ENCODE measurements at places on chromosomes 3 and 15.

GRCh38 chr15:27993996-27994780, 104.9 kb downstream of the OCA2 start:
- no peak for DNase-seq

DNA sequence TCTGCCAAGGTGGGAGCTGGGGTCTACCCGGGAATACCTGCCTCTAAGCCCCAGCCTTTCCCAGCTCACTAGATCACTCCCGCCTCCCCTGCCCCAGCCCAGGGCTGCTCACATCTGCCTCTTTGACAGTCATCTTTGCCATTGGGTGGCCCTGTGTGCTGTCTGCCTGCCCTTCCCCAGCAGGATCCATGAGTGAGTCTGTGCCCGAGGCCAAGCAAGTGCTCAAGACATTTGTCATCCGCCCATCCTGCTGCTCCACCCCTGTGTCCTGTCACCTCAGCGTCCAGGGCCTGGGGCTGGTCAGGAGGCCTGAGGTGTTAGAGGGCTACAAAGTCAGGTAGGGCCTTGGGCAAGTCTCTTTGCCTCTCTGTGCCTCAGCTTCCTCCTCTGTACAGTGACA, 89.4 kb downstream of the LSM3 start:
- DNase-seq: no peak

DNA sequence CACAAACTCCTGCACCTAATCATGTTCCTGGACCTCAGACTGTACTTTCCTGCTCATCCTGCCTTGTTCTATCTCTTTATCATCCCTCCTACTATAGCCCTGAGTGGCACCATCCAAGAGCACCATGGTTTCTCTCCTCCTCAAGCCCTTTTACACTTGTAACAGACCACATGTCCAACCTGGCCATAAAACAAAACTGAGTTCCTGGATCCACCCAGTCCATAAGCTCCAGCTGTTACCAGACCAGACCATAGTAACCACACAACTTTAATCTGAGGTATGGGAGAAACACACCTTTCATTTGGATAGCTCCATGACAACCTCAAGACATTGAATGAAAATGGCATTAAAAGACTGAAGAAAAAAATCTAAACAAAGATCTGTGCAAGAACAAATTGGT, 9.1 kb downstream of the TM4SF18 start:
- DNase-seq: no peak

DNA sequence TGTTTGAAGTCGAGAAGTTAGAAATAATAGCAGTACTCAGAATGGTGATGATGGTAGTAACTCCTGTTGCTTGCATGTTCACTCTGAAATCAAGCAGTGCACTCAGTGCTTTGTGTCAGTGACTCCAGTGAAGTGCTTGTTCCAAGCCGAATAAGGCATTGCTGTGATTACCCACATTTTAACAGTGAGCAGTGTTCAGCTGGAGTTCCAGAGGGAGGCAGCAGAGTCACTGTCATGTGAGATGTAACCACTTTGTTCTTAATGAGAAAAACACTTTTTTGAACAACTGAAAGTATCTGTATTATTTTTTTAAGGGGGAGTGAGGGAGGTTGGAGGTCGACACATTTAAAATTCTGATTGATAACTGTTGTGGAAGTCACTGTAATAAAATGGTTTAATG, 3.7 kb downstream of the MDFIC2 start:
- DNase-seq: no peak

- no peak for DNase-seq
Measured at GRCh38 chr3:127816783-127817405, 5.4 kb downstream of the MGLL start.

GRCh38 chr3:52707585-52707984, 1.7 kb downstream of the SPCS1 start:
- DNase-seq: no peak

GRCh38 chr3:129536374-129536667, 6.7 kb upstream of the H1-8 start:
- no peak for DNase-seq

DNA sequence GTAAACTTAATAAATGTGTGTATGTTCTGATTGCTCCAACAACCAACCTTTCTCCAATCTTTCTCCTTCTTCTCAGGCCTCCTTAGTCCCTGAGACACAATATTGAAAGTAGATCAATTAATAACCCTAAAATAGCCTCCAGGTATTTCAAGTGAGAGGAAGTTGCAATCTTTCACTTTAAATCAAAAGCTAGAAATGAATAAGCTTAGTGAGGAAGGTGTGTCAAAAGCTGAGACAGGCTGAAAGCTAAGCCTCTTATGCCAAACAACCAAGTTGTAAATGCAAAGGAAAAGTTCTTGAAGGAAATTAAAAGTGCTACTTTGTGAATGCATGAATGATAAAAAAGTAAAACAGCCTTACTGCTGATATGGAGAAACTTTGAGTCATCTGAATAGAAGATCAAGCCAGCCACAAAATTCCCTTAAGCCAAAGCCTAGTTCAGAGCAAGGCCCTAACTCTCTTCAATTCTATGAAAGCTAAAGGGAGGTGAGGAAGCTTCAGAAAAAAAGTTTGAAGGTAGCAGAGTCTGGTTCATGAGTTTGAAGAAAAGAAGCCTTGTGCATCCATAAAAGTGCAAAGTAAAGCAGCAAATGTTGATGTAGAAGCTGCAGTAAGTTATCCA, 38.6 kb downstream of the CCDC80 start:
- DNase-seq: no peak

- no peak for DNase-seq
Measured at GRCh38 chr3:124885466-124886167, 1.5 kb downstream of the ITGB5 start.
